ENCODE measurements at places on chromosomes 2 and 18.

DNA sequence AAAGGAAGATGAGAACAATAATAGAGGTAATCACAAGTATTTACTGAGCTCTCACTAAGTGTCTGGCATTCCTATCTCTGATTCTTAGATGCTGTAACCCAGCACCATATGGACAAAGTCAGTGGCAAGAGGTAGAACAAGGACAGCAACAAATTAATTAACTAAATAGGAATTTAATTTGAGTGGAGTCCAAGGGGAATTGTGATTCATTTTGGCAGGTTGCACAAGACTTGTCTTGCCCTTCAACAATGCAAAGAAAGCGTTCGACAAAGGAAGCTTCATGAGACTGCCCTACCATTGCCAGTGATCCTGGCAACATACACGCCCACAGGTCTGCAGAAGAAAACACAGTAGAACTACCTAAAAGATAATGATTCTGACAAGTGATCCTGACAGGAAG lies 221.6 kb downstream of the RBM43 start:
- peak; percentile 79 for DNase-seq

- DNase-seq: no peak
Measured at GRCh38 chr2:149903626-149904025, 316.1 kb upstream of the MMADHC start.

GRCh38 chr2:46977280-46977665 lies 61.7 kb upstream of the MCFD2 start:
- no peak for DNase-seq

DNA sequence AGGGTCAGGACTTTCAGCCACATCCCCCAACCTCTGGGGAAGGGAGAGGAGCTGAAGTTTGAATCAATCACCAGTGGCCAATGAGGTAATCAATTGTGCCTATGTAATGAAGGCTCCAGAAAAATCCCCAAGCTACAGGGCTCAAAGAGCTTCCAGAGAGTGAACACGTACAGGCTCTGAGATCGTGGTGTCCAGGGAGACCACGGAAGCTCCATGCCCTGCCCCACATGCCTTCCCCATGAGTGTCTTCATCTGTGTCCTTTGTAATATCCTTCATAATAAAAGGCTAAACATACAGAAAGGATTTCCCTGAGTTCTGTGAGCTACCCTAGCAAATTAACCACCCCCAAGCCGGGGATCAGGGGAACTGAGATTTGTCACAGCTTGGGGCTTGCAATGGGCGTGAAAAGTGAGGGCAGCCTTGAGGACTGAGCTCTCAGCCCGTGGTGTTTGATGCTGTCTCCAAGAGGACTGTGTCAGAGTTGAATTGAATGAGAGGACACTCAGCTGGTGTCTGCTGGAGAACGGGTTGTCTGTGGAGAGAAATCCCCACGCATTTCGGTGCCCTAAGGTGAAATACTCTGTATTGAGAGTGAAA lies 25.5 kb upstream of the TUBB6 start:
- DNase-seq: peak; percentile 88

DNA sequence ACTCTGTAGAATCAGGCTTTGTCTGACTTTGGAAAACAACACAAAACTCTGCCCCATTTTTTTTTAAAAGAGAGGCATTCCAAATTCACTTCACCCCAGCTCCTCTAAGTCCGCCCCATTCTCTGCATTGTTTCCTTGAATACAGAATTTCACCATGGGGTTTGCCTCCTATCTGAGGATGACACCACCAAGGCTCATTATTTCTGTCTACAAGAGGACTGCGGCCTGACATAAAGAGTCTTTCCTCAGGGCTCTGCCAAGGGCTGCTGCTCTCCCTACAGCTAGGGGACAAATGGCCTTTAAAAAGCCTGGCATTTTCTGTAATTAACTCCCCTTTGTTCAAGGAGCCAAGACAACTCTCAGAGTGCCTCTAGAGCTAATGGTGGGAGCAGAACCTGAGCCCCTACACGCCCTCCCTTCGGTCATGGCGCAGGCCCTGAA lies 4.6 kb downstream of the CHST10 start:
- no peak for DNase-seq

DNA sequence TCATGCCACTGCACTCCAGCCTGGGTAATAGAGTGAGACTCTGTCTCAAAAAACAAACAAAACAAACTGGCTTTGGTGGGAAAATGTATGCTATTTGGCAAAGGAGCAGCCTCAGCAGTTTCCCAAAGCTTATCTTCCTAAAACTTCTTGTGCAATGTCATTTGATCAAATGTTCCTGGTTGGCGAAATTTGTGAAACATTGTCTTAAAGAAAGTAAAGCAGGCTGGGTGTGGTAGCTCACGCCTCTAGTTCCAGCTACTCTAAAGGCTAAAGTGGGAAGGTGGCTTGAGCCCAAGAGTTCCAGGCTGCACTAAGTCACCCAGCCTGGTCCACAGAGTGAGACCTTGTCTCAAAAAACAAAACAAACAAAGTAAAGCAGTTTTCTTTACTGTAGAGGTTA lies 17.3 kb upstream of the TAF4B start:
- no peak for DNase-seq

DNA sequence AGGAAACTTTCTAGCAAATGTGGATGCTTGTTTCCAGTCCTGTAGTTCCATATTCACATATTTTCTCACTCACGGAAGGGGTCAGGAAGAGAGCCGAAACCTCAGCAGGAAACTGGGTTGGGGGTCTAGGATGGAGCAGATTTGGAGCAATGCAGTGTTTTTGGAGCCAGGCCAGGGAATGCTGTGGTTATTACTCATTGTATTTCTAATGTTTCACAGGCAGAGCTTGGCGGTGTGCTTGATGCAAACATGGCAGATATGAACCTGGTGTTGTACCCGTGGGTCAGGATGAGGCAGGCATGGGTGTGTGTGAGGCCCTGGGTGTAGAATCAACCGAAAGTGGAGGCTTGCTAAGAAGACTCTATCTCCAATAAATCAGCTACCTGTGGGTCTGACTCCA lies 34.6 kb upstream of the ACKR3 start:
- DNase-seq: peak; percentile 31

- no peak for DNase-seq
Measured at GRCh38 chr18:36155851-36156757, 26.4 kb downstream of the ELP2 start.

GRCh38 chr2:44362207-44363015 lies 664 bp downstream of the CAMKMT start:
- DNase-seq: peak; percentile 68

GRCh38 chr2:24588294-24588693 lies 97.2 kb downstream of the NCOA1 start:
- DNase-seq: no peak

GRCh38 chr2:200209030-200209429 lies 97.5 kb upstream of the SPATS2L start:
- no peak for DNase-seq

GRCh38 chr2:86358957-86359356 lies 21.5 kb upstream of the REEP1 start:
- DNase-seq: no peak

DNA sequence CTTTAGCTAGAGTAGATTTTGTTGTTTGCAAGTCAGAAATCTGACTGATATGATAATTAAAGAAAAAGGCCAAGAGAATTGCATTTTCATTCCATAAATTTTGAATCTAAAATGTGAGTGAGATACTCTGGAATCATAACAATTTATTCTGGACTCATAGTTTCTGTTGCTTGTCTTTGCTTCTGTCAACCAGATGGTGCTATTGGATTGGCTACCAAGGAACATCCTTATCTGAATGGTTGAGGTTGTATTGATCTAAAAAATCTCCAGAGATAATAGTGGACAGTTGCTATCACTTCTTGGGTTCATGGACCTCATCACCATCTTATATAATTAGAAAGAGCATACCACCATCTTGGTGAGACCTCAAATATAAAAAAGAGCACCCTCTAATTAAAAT lies 34.0 kb upstream of the CPS1 start:
- DNase-seq: no peak

GRCh38 chr2:134642938-134643337 lies 75.9 kb downstream of the TMEM163 start:
- no peak for DNase-seq

- DNase-seq: no peak
Measured at GRCh38 chr18:13151656-13152055, 66.9 kb upstream of the LDLRAD4 start.

DNA sequence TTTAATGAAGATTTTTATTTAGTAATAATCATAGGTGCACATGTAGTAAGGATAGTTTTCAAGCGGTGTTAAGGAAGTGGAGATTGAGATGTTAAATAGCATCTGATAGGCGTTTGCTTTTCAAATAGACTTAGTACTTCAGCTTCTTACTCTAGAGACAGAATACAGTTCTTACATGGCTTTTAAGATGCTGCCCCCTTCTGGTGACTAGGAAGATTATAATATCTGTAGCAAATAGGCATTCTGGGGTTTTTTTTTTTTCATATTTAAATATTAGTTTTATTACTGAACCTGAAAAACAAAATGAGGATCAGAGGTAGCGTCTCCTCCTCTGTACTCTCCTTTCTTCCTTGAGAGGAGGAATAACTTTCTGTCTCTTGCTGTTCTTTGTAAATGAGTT lies 100.2 kb downstream of the AGAP1 start:
- peak; percentile 57 for DNase-seq

GRCh38 chr2:176652300-176653182 lies 383.3 kb downstream of the MTX2 start:
- peak; percentile 21 for DNase-seq

GRCh38 chr18:25298853-25299274 lies 53.1 kb downstream of the ZNF521 start:
- DNase-seq: no peak

DNA sequence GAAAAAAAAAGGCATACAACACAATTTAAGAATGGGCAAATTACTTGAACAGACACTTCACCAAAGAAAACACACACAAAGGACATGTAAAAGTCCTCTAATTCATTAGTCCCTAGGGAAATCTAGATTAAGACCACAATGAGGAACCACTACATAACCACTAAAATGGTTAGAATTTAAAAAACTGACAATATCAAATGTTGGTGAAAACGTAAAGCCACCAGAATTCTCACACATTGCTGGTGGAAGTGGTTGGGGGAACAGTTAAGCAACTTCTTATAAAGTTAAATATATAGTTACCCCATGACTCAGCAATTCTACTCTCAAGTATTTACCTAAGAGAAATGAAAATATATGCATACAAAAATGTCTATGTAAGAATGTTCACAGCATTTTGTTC lies 11.8 kb downstream of the RTN4 start:
- no peak for DNase-seq

DNA sequence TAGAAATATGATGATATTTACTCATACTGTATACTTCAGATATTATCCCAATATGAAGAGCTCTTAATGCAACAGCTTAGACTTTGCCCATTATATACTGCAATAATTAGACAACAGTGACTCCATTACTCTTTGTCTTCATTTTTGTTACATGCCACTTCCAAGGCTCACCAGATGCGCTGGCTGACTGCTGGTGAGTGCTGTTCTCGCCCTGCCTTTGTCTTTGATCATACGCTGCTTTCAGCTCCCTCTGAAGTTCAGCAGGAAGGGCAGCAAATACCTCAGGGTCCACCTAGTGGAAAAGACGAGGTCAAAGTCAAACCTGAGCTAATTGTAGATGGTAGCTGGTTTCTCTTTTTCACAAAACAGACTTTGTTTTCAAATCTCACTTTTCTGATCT lies 66.3 kb downstream of the EIF5B start:
- DNase-seq: no peak

- no peak for DNase-seq
Measured at GRCh38 chr2:149077861-149078260, 39.4 kb downstream of the LYPD6B start.

GRCh38 chr2:39107156-39107555 lies 13.7 kb downstream of the SOS1 start:
- no peak for DNase-seq
